ENCODE measurements at places on chromosomes 13 and 19.

DNA sequence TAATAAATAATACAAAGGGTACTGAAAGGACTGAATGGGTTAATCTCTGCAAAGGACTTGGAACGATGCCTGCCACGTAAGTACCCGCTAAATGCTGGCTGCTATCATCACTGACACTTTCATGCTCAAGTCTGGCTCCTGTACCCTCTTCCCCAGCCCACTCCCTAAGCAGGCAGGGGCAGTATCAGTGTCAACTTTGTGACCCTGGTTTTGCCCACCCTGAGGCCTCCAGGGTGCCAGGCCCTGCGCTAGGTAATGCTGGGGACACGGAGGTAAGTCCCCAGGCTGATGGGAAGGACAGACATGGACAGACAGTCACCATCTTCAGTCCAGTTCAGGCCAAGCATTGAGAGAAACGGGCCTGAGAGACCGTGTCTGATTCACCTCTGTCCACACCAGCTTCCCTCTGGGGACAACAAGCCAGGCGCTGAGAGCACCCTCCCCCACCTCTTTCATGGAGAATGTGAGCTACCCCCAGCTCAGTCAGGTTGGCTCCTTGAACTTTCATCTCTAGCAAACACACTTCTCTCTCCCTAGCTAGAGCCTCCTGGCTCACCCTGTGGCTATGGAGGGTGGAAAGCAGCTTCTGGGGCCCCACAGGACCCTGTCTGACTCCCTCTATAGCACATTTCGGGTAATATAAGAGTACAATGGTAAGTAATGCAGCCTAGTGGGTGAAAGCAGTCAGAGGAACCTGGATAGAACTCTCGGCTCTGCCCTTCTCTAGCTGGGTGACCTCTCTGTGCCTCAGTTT is 800 bp downstream of the ETFB start:
- peak; percentile 18 for DNase-seq

GRCh38 chr13:42807866-42808265 is 26.5 kb downstream of the FAM216B start:
- peak; percentile 92 for DNase-seq

GRCh38 chr19:42563352-42564210 is 31.1 kb downstream of the CEACAM8 start:
- DNase-seq, result peak; percentile 44

DNA sequence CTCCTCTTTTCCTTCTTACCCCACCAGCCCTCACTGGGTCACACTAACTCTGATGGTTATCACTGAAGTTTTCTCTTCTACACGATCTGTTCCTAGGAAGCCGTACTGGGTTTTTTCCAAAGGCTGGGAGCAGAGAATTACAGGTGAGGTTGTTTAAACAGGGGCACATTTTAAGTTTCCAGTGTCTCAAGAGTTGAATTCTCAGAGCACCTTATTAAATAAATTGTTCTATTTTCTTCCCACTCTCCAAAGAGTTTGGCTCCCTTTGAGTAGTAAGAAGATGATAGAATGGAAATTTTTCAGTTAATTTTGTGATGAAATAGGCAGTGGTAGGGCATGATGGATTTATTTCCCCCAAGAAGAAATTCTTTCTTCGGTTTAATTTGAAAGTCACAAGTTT is at the start of gene OR7D4:
Gene OR7D4 (minus strand): TSS at position 101 of the 400 bp plus-strand sequence. CDS start 4,752 bp downstream, outside the sequence.
- no peak for DNase-seq

- DNase-seq, result no peak
Measured at GRCh38 chr19:41646589-41647204, 19.8 kb upstream of the CEACAM4 start.

DNA sequence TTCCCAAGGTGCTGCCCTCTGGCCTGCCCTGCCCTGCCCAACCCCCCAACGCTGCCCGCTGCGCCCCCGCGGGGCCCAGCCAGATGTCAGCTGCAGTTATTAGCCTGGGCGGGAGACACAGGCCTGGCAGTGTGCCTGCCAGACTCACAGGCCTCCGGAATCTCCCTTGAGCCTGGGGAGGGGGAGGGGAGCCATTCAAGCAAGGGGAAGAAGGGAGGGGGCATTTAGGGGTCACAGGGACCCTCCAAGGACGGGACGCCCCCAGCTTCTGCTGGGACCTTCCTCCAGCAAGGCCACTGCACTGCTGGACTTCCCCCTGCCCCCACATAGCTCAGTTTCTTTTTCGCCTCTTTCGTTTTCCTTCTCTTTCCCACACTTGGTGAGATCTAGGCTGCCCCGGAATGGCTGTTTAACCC is 2.6 kb upstream of the JUNB start:
- DNase-seq, result peak; percentile 67

GRCh38 chr13:85527316-85527715 is 271.9 kb downstream of the SLITRK6 start:
- DNase-seq, result no peak

GRCh38 chr13:71865874-71866334 is 1.1 kb downstream of the DACH1 start:
- DNase-seq, result no peak

GRCh38 chr13:76053181-76053580 is 417.1 kb downstream of the LMO7 start:
- peak; percentile 56 for DNase-seq

Measured in bronchial epithelial cell (primary cell).